Activated naive CD4-positive, alpha-beta T cell (primary cell): ENCODE measurements at places on chromosomes 3 and 15.

- DNase-seq = no peak
Measured at GRCh38 chr15:62880278-62880677, 162.3 kb upstream of the TPM1 start.

GRCh38 chr15:44596511-44597010, 59.6 kb downstream of the EIF3J start:
- DNase-seq = no peak

GRCh38 chr3:148957586-148957985, 33.8 kb upstream of the GYG1 start:
- no peak for DNase-seq

GRCh38 chr15:90954712-90955623, at the start of gene RCCD1:
RCCD1 (plus strand) TSS chr15:90954884; CDS start chr15:90956735, 1,851 bp downstream.
- DNase-seq = peak; percentile 77

- no peak for DNase-seq
Measured at GRCh38 chr3:126424039-126424717, 29.5 kb downstream of the CFAP100 start.

DNA sequence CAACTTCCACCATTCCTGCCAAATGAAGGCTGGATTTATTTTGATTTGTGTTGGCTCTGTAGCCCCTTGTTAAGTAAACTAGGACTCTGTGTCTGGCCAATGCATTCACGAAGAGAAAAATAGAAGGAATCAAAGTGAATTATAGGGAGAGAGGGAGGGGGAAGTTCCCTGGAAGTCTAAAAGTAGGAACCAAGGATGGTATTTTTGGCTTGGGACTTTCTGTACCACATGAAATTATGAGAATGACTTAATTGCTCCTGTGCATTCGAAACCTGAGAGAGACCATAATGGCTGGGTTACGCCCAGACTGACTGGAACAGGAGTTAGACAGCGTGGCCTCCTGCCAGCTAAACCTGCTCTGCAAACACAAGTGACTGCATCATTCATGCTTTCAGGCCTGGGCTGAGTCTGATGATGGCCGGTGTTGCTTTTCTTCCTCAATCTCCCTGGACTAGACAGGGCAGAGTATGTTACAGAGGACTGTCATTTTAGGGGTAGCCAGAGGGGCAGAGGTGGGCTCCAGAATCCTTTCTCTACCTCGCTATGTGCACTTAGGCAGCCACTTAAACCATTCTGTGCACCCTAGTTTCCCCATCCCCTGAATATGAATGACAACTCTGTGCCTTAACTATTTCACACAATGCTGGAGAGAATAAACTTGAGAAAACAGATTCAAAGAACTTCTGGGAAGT, 58.9 kb downstream of the MYO1E start:
- no peak for DNase-seq

GRCh38 chr3:82087958-82088357, 326.5 kb upstream of the GBE1 start:
- no peak for DNase-seq

DNA sequence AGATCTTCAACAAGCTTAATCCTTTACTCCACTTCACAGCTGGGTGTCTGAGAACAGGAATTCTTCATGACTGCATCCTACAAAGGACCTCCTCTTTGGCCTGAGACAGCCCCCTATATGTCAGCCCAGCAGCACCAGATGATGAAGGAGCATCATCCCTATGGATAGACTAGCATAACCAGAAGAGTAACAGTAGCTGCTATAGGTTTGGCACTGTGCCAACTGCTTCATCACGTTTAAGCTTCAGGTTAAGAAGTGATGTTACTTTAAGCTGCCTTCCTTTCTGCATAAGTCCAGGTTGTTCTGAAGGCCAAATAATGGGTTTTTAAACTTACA, 50.6 kb downstream of the CMSS1 start:
- no peak for DNase-seq

GRCh38 chr3:56365905-56366640, 102.2 kb downstream of the ERC2 start:
- DNase-seq = no peak

- DNase-seq = no peak
Measured at GRCh38 chr15:49900903-49901235, 218.2 kb downstream of the ATP8B4 start.

DNA sequence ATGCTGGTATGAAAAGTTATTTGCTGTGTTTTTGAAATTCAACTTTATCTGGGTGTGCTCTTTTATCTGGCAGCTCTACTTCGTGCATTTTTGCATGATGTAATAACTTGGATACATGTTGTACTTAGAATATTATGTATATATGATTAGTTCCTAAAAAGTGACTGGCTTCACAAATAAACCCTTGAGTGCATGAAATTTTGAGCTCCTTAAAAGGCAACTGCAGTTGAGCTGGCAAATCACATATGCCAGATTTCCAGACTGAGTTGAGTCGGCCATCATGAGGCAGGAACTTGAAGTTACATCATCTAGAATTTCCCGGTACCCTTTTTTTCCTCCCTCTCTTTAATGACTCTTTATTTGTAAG, 162.5 kb downstream of the FNDC3B start:
- DNase-seq = no peak

DNA sequence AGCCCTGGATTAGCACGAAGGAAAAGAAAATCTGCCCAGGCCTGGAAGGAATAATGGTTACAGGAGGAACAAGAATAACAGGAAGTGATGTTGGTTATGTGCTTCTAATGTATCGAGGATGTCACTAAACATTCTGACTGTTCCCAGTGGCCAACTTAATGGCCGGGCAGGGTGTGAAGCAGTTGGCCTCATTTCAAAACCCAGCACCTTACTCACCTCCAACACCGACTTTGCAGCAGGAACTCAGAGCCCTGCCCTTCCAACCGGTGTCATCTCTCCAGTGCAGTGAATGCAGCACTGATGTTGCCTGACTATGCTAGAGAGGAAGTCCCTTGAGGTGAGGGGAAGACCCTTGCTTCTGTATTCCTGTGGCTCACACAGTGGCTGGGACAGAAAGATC, 162.4 kb upstream of the LRTM1 start:
- DNase-seq = no peak

DNA sequence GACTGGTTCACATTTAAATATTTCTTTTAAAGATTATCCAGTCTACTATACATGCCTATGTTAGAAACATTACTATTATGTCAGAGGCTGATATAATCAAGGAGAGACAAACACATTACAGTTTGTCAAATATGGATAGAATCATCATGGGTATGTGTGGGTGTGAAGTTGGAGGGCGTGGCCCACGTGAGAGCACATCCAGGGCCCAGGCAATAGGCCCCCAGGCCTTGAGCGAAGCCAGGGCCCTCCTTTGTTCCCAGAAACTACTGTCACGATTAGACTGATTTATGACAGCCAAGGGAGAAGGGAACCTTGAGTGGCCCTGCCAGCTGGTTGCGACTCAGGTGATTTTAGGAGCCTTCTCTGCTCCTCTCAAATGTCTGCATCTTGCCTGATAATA, 26.9 kb upstream of the LDHAL6B start:
- no peak for DNase-seq

DNA sequence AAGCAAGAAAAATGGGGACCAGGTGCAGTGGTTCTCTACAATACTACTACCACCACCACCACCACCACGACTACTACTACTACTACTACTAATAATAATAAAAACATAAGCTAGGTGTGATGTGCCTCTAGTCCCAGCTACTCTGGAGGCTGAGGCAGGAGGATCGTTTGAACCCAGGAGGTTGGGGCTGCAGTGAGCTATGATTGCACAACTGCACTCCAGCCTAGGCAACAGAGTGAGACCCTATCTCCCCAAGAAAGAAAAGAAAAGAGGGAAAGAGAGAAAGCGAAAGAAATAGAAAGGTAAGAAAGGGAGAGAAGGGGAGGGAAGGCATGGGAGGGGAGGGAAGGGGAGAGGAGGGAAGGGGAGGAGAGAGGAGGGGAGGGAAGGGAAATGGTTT, 350.6 kb downstream of the FOXP1 start:
- DNase-seq = no peak

GRCh38 chr3:187277129-187277462, 14.4 kb downstream of the MASP1 start:
- no peak for DNase-seq

- no peak for DNase-seq
Measured at GRCh38 chr3:8942115-8942514, 21.2 kb downstream of the RAD18 start.

DNA sequence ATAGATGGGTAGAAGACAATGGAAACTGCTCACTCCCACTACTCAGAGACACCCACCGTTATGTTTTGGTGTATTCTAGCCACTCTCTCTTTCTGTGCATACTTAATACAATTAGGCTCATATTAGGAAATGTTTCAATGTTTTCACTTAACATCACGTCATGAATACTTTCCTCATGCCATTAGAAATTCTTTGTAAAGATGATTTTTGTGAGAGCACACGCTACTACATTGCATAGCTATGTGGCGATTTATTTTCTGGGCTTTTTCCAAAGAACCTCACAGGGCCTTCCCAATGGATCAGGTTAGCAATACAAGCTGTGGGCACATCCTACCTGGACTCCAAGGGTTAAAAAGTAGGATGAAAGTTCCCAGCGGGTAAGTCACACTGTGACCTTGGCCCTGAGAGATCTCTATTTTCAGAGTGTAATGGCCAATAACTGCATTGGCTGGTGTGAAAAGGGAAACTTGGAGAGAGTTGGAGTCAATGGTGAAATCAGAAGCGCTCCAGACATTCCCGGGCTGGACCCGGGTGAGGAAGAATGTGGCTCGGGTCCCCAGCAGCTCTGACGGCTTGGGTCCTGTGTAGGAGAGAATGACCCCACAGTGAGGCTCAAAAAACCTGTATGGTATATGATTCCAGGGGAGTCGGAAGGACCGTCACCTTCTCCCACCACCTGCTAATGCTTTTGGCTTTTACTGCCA, 25.8 kb upstream of the TGM5 start:
- DNase-seq = no peak

- DNase-seq = no peak
Measured at GRCh38 chr3:61665987-61666386, 104.6 kb downstream of the PTPRG start.
